ENCODE measurements at places on chromosomes 12 and 14.

- DNase-seq: no peak
Measured at GRCh38 chr14:60274448-60274847, 25.4 kb downstream of the PPM1A start.

DNA sequence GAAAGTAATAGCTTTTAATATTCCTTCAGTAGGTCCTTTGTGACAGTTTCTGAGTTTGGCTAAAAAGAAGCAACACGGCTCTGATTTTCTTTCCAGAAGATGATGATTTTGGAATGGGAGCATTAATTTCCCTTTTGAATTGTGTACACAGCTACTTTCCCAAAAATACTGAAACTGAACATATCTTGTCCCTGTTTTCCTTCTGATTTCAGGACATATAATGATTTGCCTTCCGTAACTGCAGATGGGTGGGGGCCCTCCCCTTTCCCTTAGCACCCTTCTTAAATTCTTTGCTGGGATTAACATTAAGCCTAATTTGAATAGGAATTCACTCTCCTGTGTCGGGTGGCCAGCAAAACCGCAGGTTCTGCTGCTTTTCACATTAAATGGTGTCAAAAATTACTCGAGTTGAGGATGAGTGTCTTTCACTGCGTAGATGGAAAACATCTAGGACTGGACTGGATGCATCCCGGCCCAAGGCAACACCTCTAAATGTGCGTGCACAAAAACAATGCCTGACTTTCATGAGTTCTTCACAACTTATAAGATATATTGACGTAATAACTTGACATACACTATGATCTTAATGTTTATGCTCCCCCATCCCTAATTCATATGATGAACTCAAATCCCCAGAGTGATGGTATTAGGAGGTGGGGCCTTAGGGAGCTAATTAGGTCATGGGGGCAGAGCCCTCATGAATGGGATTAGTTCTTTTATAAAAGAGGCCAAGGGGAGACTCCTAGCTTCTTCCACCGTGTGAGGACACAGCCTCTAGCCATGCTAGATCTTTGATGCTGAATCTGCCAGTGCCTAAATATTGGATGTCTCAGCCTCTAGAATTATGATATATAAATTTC is 158.1 kb downstream of the AEBP2 start:
- DNase-seq: no peak

GRCh38 chr12:113228394-113229028 is 7.2 kb downstream of the TPCN1 start:
- DNase-seq: no peak

- DNase-seq: no peak
Measured at GRCh38 chr12:126772171-126772864, 1494.7 kb upstream of the TMEM132C start.

- peak; percentile 88 for DNase-seq
Measured at GRCh38 chr14:22887260-22887989, 4.4 kb downstream of the REM2 start.

DNA sequence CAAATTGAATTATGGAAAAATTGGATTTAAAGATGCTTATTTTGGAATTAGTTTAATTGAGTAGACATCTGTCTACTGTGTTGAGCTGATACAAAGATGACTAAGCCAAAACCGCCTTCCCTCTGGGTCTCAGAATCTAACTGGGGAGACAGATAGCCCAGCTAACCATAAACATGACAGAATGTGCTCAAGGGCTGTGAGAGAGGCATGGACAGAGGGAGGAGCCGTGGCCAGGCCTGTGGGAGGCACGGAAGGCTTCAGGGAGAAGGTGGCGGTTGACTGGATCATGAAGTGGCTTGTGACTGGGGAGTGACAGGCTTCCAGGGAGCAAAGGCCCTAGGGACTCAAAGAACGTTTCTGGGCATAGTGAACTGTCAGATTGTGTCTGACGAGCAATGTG is 74.6 kb downstream of the DACT1 start:
- no peak for DNase-seq

- DNase-seq: no peak
Measured at GRCh38 chr12:58575256-58575655, 345.0 kb downstream of the LRIG3 start.

DNA sequence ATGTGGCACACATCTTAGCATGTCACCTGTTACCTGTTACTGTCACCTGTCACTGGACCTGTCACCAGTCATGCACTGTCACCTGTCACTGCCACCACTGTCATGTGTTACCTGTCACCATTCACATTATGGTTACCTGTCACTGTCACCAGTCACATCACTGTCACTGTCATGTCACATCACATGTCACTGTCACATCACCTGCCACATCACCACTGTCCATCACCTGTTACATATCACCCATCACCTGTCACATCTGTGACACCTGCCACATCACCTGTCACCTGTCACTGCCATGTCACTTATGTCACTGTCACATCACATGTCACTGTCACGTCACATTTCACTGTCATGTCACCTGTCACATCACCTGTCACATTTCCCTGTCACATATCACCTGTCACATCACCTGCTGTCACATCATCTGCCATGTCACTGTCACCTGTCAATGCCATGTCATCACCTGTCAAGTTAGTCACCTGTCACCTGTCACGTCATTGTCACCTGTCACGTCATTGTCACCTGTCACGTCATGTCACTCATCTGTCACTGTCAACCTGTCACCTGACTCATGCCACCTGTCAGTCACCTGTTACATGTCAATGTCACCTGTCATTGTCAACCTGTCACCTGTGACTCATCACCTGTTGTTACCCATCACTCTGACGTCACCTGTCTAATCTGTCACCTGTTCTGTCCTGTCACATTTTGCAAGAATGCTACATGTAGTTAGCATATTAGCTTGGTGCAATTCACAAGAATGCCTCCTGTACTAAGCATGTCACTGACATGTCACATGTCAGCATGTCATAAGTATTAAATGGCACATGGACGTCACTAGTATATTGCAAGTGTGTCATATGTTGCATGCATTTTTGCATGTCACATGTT is 29.0 kb upstream of the TESC start:
- DNase-seq: no peak

GRCh38 chr14:68439676-68440075 is 353.2 kb downstream of the ZFP36L1 start:
- no peak for DNase-seq

DNA sequence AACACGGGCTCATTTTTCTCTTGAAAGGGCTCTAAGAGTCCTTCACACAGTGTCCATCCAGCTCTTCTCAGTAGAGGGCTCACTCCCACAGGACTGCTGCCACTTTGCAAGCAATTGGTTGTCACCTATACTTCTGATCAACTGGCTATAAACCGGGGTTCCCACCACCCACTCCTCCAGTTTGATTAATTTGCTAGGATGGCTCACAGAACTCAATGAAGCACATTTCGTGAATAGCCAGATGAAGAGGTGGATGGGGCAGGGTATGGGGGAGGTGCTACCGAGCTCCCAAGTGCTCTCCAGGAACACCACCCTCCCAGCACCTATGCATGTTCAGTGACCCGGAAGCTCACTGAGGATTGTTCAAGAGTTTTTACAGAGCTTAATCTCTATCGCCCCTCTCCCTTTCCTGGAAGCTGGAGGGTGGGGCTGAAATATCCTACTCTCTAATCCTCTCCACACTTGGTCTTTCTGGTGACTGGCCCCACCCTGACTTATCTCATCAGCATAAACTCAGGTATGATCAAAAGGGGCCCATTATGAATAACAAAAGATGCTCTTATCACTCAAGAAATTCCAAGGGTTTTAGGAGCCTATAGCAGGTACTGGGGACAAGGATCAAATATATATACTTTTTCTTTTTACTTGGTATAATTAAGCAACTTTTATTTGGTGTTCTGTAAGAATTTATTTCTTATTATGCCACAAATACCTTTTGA is 13.9 kb upstream of the EGLN3 start:
- no peak for DNase-seq

GRCh38 chr12:116922194-116922897 is 11.6 kb downstream of the FBXW8 start:
- no peak for DNase-seq

- DNase-seq: peak; percentile 14
Measured at GRCh38 chr14:30656190-30656632, 34.1 kb downstream of the SCFD1 start.

GRCh38 chr14:91252871-91253794 is 8.6 kb upstream of the GPR68 start:
- DNase-seq: no peak

- no peak for DNase-seq
Measured at GRCh38 chr12:21939435-21939834, 1.8 kb downstream of the ABCC9 start.

GRCh38 chr12:89231686-89232085 is 120.6 kb downstream of the DUSP6 start:
- DNase-seq: no peak

DNA sequence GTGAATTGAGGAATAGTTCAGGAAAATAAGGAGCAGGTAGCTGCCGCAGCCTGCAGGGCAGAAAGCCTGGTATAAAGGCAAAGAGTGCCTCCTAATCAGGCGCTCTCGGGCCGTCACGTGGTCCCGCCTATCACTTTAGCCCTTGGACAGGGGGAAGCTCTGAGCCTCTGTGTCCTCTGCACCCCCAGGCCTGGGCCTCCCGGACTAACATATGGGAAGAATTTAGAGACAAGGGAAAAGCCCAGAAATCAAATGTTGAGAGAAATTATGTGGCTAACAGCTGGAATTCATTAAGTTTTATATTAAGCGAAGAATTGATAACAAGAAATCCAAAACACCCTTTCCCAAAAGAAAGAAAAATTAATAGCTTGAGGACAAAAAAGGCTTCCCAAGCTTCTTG is 417.7 kb downstream of the ATP23 start:
- DNase-seq: no peak

DNA sequence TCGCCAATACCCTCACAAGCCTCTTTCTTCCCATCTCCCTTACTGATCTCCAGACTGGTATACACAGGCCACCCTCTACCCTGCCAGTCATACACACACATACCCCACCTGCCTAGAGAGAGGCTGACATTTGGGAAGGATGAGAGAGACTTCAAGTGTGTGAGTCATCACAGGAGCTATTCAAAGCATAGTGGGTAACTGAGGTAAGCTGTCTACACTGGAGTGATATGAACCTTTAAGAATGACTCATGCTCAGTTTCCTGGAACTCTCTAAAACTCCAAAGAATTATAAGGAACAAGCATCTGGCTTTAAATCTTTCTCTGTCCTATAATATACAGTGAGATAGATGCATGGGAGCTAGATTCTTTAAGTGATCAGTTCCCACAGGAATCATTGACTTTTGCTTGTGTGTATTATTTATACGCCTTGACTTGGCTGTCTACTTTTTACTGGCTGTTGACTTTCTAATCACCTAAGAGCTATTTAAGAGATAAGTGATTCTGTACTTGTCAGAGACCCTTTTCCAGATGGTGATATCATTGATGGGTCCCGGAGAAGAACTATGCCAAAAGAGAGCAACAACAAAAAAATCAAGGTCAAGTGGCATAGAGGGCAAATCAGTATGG is 5.8 kb downstream of the IGF1 start:
- DNase-seq: no peak

- no peak for DNase-seq
Measured at GRCh38 chr12:2171672-2172426, 119.1 kb downstream of the CACNA1C start.

- DNase-seq: no peak
Measured at GRCh38 chr14:63268771-63269170, 50.0 kb downstream of the GPHB5 start.

- DNase-seq: no peak
Measured at GRCh38 chr12:132460571-132460970, 29.4 kb upstream of the FBRSL1 start.

DNA sequence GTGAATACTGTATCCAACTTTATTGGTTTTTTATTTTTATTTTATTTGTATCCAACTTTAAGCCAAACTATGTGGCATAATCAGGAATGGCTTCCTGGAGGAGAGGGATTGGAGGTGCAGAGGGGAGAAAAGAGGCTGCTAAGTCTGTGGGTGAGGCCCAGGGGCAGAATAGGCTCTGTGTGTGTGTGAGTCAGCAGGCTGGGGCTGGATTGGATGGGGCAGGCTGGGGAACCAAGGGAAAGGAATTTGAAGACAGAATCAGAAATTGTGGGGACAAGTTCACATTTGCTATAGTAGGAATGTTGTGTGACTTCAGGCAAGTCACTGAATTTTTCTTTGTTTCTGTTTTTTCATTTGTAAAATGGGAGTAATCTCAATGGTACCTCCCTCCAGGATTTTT is 12.8 kb upstream of the RILPL1 start:
- no peak for DNase-seq

DNA sequence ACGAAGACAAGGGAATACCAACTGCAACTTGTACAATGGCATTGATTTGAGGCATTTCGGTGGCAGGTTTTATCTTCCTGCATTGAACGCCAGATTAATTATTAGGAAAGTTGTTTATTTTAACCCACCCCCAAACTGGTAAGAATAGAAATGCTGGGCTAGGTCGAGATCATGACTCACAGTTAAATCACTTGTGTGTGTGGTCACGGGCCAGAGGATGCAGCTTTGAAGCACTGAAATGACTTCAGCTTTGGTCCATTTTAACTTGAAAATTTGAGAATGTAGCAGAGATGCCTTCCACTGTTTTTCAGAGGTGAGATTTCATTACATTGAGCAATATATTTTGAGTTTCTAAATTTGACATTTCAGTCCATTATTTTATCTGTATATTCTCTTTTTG is 23.6 kb upstream of the KCNH3 start:
- DNase-seq: no peak

- no peak for DNase-seq
Measured at GRCh38 chr12:116204785-116205184, 72.7 kb downstream of the MED13L start.

GRCh38 chr12:106816231-106816630 is 41.7 kb downstream of the RIC8B start:
- no peak for DNase-seq

DNA sequence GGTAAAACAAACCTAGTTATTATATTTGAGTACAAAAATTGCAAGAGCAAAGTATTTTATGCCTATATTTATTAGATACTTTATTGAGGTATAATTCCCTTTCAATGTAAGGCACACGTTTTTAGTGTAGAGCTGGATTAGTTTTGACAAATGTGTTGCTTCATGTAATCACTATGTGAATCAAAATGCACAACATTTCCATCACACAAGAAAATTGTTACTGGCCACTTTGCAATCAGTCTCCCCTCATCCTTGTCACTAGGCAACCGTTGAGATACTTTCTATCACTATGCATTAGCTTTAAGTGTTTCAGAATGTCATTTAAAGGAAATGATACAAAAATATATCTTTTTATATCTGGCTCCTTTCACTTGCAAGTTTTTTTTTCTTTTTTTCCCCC is 531.0 kb downstream of the CCER1 start:
- no peak for DNase-seq

DNA sequence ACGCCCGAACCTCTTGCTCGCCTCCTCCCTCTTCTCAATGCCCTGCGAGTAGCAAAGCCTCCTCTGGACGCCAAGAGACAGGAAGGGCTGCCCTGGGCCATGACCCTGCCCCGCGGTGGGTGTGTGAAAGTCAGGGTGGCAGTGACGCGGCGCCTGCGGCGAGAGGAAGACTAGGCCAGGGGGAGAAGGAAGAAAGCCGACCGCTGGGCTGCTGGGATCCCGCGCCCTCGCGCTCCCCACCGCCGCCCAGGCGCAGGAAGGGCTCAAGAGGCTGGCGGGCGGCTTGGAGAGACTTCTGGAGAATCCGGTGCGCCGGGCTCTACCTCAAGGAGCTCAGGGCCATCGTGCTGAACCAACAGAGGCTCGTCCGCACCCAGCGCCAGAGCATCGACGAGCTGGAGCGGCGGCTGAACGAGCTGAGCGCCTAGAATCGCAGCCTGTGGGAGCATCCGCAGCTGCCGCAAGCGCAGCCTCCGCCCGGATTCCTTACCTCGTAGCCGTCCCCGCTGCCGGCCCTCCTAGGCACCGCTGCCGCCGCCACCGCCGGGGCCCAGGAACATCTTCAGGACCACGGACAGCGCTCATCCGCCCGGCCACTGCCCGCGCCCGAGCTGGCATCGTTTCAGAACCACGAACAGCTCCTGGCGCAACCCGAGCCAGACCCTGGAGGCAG is 105.0 kb upstream of the PRB2 start:
- peak; percentile 10 for DNase-seq
